ENCODE measurements at places on chromosomes 1 and 21.
A peak's percentile ranks its signal among the peaks of the same experiment; 100 is the strongest.

DNA sequence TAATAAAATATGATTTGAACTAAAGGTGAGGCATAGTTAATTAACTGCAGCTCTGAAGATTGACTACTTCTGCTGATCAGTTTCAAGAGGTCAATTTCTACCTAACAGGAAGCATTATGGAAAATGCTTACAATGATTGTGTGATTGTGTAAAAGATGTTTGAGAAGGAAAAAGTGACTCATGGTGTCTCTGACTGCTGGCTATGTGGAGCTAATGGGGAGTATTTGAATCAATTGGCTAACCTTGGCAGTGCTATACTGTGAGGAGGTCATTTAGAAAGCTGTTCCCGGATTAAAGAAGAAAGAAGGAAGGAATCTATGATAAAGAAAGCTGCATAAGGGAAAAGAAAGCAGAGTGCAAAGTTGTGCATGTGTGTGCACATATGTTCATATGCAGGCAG lies 376.5 kb downstream of the ADGRL2 start:
- DNase-seq, result no peak

- DNase-seq, result peak; percentile 39
These were observed 34.8 kb upstream of the ZBTB40 start for GRCh38 chr1:22416555-22417454.

DNA sequence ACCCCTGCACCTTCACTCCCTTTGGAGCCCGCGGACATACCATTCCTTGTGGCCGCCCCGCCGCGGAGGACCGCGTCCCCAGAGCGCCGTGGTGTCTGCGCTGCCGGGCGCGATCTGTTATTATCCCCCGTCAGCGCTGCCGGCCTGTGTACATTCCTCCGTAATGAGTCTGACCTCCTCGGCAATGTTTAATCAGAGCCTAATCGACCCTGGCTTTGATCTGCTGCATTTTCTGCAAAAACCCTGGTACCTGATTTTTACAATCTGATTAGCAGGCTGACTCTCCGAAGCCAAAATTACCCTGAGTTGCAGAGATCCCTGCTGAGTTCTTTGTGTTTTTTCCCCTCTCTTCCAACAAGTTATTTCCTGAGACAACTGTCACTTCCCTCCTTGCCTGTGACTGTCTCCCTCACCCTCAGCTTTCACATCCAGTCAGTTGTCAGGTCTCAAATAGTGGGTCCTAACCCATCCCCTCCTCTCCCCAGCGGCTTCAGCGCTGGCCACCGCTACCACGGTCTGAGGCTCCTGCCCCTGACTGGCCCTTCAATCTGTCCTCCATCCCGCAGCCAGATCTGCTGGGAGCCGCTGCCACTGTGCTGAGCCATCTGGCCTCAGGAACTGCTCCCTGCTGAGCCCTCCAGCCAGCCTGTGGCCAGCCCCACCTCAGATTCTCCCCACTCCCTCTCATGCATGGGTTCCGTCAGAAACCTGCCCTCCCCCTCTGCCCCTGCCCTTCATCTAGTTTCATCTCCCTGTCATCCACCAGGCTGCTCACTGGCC lies 53.5 kb downstream of the GLIS1 start:
- no peak for DNase-seq

- DNase-seq, result no peak
These were observed 63.9 kb downstream of the CD247 start for GRCh38 chr1:167454304-167454893.

- no peak for DNase-seq
These were observed 44.1 kb downstream of the UMODL1 start for GRCh38 chr21:42115136-42115683.

GRCh38 chr1:56080123-56080522 lies 499.2 kb downstream of the PLPP3 start:
- no peak for DNase-seq

GRCh38 chr1:57722285-57722978 lies 298.6 kb upstream of the DAB1 start:
- DNase-seq, result no peak

DNA sequence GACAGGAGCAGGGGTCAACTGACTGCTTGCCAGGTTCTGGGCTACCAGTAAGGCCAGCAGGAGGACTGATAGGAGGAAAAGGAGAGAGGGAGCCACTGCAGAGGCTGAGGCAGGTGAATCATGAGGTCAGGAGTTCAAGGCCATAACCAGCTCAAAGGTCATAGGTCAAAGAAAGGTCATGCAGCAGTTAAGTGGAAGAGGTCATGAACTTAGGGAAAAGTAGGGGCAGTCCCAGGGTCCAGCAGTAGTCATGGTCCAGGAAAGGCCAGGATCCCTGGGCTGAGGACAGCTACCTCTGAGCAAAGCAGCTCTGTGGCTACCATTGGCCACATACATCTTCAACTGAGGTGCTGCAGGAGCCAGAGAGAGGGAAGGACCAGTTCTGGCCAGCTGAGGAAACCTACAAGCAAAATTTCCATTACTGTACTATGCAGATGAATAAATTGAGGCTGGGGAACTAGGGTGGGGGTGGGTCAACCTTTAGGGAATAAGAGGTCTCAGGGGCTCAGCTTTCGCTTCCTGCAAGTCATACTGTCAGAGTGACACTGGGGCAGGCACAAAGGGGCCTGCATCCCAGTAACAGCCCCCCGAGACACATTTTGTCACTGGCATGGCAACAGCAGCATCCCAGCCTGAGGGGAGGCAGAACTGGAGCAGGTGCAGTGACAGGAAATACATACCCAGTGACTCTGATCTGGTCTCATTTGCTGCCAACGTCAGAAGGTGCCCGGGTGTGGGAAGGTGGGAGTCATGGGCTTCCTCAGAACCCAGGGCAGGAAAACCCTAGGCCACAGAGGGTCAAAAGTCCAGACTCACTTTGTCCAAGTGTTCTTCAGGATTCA lies 5.2 kb upstream of the INPP5B start:
- no peak for DNase-seq

DNA sequence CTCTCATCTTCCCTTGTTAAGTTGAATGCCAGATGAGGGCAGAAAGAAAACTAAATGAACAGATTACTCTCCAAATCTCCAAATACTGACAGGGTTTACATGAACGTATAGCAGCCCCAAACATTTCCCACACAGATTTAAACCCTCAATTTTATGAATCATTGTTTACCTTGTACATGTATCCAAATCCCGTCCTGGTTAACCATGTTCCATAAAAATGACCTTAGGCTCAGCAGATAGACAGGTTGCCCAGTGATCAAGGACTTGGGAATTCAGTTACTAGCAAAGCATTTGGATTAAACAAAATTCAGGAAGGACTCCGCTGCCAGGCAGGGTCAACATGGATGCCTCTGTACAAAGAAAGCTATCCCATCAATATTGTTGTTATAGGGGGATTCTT lies 213.5 kb downstream of the GPATCH2 start:
- no peak for DNase-seq

GRCh38 chr21:34983680-34984086 lies 65.4 kb downstream of the RUNX1 start:
- peak; percentile 50 for DNase-seq

GRCh38 chr21:37207441-37208009 lies 59.6 kb downstream of the VPS26C start:
- no peak for DNase-seq

DNA sequence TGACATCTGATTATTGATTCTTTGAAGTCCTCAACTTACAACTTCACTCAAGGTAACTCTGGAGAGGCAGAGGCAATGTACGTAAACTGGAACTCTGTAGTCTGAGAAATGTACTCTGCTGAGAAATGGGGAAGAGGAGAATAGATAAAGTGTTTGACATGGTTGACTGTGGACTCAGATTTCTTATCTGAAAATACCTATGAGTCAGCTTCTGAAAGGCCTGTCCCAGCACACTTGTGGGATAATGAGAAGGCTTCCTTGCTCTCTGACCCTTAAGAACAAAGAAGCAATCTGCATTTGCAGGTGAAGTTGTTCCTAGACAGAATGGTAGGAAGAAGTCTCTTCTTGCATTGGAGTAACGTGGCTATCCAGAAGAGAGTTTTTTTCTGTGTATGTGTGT lies 1573.5 kb downstream of the BRINP3 start:
- DNase-seq, result no peak

GRCh38 chr1:47565676-47566075 lies 127.8 kb downstream of the FOXD2 start:
- no peak for DNase-seq

GRCh38 chr1:68542586-68542985 lies 45.7 kb upstream of the DEPDC1 start:
- no peak for DNase-seq

DNA sequence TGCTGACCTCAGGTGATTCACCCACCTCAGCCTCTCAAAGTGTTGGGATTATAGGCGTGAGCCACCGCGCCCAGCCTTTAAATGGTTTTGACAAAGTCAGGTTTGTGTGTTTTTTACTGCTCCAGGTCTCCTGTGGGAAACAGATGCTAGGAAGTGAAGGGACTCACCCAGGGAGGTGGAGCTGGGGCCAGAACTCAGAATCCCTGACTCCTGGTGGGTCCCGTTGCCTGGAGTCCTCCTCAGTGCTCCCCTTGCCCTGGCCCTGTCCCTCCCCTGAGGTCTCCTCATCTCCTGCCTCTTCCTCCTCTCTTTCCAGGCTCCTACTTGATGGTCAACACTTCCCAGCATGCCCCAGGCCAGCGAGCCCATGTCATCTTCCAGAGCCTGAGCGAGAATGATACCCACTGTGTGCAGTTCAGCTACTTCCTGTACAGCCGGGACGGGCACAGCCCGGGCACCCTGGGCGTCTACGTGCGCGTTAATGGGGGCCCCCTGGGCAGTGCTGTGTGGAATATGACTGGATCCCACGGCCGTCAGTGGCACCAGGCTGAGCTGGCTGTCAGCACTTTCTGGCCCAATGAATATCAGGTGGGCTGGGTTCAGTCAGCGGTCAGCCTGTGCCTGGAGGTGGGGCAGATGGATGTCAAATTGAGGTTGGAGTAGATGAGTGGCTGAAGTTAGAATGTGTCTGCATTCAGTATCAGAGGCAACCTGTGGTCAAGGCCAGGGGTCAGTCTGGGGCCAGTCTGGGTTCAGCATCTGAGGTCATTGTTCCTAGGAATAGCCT lies 22.1 kb downstream of the PTPRU start:
- no peak for DNase-seq

- DNase-seq, result no peak
These were observed 226.5 kb downstream of the FOXD2 start for GRCh38 chr1:47664356-47664755.

GRCh38 chr21:45292399-45293219 lies 4.9 kb upstream of the POFUT2 start:
- peak; percentile 37 for DNase-seq

GRCh38 chr1:40385437-40386358 lies 12.2 kb downstream of the SMAP2 start:
- peak; percentile 33 for DNase-seq

DNA sequence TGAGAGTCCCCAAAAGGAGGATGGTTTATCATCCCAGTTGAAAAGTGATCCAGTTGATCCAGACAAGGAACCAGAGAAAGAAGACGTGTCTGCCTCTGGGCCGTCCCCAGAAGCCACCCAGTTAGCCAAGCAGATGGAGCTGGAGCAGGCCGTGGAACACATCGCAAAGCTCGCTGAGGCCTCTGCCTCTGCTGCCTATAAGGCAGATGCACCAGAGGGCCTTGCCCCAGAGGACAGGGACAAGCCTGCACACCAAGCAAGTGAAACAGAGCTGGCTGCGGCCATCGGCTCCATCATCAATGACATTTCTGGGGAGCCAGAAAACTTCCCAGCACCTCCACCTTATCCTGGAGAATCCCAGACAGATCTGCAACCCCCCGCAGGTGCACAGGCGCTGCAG lies 43.3 kb downstream of the ZBTB17 start:
- no peak for DNase-seq

DNA sequence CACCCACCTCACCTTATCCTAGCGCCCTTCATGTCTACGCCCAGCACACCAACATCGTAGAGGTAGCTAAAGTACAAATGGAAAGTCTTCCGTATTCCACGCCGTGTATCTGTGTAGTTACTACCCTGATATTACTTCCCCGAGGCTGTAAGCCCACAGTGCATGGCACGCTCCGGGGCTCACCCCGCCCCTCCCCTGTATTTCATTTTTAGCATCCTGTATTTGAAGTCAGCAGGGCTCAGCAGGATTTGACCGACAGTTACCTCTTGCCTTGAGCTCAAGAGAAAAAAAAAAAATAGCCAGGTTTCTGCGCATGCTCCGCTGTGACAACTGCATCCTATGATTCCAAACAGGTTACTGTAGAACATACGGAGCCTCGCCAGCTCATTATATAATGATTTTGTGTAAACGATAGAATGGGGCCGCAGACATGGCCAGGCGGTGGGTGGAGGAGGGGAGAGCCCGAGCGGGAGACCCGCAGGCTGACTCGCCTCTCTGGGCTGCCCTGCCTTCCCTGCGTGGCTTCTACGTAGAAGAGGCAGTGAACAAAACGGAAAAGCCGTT lies 1.3 kb downstream of the ABCG1 start:
- no peak for DNase-seq

DNA sequence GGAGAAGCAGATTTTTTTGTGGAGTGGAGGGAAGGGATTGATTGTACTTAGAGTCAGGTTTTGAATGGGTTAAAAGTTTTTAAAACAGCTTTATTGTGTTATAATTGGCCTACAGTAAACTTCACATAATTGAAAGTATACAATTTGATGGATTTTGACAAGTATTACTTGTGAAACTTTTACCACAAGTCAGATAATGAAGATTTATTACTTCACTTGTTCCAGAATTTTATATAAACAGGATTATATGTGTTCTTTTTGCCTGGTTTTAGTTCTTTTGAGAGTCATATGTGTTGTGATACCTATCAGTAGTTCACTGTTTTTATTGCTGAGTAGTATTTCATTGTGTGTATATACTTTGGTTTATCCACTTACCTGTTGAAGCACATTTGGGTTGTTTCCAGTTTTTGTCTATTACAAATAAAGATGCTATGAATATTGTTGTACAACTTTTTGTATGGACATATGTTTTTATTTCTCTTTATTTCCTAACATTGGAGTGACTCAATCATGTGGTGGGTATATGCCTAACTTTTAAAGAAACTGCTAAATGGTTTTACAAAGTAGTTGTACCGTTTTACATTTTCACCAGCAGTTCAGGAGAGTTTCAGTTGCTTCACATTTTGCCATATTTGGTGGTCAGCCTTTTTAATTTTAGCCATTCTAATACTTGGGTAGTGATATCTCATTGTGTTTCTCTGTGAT lies 71.0 kb downstream of the DYRK1A start:
- DNase-seq, result no peak

DNA sequence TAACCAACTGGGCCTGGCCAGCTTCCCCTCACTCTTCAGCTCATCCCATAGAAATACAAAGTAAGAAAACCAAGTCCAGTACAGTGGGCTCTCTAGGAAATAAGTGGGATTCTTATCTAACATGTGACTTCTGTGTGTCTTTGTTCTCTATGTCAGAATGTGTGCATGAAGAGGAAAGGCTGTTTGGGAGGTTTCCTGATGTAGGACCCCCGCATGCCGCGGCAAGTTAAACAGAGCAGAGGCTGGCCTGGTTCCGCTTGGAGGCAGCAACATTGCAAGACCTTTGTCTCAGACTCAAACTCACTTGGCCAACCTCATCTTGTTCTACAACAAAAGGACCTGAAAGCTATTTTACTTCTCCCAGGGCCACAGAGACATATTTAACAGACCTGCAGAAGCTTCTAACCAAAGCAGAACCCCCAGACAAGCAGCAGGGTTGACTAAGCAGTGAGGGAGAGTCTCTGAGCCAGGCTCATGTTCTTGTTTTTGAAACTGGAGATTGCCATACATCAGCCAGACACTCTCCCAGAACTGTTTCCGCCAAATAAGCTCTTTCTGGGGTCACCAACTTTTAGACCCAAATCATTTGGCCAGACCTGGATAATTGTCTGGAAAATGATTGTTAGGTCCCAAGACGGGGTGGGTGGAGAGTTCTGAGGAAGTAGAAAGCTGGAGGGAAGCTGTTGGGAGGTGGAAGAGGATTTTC lies 6.2 kb downstream of the MTARC2 start:
- DNase-seq, result no peak
